ENCODE measurements at places on chromosomes 4 and X. TPM values are rescaled to one million over a fixed set of nuclear protein-coding genes. Genes with fewer than 3 reads are reported as not detected.

DNA sequence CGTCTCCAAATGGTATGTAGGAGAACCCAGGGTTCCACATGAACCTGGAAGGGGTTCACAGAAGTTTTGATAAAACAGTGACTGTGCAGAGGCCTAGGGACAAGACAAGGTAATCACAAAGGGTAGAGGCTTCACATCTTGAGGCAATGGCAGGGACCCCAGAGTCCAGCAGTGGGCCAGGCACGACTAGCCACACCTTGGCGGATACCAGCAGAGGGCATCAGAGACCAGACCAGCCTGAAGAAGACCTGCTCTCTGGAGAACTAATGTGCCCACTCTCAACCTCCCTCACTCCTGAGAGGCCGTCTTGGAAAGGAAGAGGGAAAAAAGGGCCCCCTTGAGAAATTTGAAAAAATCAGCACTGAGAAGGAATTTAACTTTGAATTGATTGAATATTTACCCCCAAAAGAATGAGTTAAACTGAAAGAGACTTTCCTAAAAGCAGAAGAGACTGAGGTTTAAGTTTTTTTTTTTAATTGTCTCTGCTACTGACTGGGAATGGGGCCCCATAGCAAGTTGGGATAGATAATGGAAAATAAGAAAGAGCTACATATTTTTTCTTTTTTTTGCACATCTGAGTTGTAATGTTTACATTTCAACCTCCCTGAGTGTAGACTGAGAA is 243.8 kb upstream of the JADE1 start:
- peak; percentile 60 for DNase-seq
- H3K36me3 ChIP-seq = no peaks in the 10 kb centered on the region
- no peak overlapping the region for H3K4me3 ChIP-seq
- no peak overlapping the region for H3K27ac ChIP-seq
- no peaks in the 10 kb centered on the region for H3K27me3 ChIP-seq

The RPS6KA6 gene
- 5.1 TPM for total RNA-seq

The MAGEA12 gene
- not detected for total RNA-seq

The IBSP gene
- total RNA-seq = not detected

The MEPE gene
- not detected for total RNA-seq

GRCh38 chr4:1411436-1412375 is 5.5 kb upstream of the NKX1-1 start:
- H3K27ac ChIP-seq = no peak overlapping the region
- DNase-seq = peak; percentile 40
- no peak overlapping the region for H3K4me3 ChIP-seq
- no peaks in the 10 kb centered on the region for H3K4me1 ChIP-seq

- no peak overlapping the region for H3K27ac ChIP-seq
- no peaks in the 10 kb centered on the region for H3K4me1 ChIP-seq
- H3K27me3 ChIP-seq = no peaks in the 10 kb centered on the region
- no peak overlapping the region for H3K4me3 ChIP-seq
Observed at GRCh38 chrX:153343674-153344073, 9.7 kb downstream of the ZNF275 start.

- no peaks in the 10 kb centered on the region for H3K4me1 ChIP-seq
- H3K36me3 ChIP-seq = no peaks in the 10 kb centered on the region
- H3K27ac ChIP-seq = no peak overlapping the region
Observed at GRCh38 chr4:86101410-86101809, 258.4 kb downstream of the MAPK10 start.

DNA sequence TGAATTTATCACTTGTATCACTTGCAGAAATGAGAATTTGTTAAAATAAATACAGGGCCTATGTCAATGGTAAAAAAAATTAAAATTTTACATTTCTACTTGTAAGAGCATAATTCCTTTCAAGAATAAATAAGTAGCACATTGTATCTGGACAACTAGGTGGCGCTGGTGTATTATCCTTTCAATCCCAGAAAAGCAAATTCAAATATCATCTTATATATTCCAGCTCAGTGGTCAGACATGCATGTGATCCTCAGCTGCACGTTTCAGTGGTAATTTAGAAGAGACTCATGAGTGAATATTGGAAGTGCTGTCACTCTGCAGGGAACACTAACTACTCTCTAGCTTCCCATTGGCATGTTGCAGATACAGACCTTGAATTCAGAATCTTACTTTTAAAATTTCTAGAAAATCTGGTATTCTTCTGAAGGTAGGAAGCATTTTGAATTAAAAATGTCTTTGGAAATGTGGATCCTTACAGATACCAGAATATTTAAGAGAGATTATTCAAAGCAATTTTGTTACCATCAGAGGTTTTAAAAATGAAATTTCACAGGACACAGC is 1414.7 kb upstream of the TENM3 start:
- no peak for DNase-seq
- H3K27ac ChIP-seq = no peak overlapping the region
- no peaks in the 10 kb centered on the region for H3K36me3 ChIP-seq
- H3K27me3 ChIP-seq = no peaks in the 10 kb centered on the region
- H3K4me1 ChIP-seq = no peaks in the 10 kb centered on the region

DNA sequence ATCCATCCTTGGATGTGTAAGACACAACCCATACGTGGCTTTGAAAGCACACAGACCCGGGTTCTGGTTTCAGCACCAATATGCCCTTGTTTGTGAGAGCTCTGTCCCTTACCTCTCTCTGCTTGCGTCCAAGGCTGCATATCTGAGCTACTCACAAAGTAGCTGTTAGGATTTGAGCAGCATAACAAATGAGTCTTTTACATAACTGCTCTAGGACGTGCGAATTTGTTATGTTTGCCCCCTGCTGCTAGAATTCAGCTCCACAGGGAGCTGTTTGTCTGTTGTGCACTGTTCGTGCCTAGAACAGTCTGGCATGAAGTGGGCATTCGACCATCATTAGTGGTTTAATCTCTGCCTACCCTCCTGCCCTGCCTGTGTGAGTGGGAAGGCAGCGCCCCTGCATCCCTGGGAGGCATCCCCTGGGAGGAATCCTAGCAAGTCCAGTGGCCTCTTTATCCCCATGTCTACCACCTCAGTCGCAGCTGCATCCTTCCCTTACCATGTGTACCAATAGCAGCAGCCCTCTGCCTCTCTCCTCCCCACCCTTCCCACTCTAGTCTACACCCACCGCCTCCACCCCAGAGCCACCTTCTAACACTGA is 42.1 kb downstream of the SLC2A9 start:
- no peaks in the 10 kb centered on the region for H3K4me1 ChIP-seq
- no peak overlapping the region for H3K4me3 ChIP-seq
- H3K27me3 ChIP-seq = no peaks in the 10 kb centered on the region
- H3K36me3 ChIP-seq = no peaks in the 10 kb centered on the region
- DNase-seq = no peak

GRCh38 chr4:26485684-26486083 is 4.6 kb downstream of the CCKAR start:
- H3K4me3 ChIP-seq = no peak overlapping the region
- DNase-seq = no peak
- no peak overlapping the region for H3K27ac ChIP-seq
- H3K4me1 ChIP-seq = no peaks in the 10 kb centered on the region
- no peaks in the 10 kb centered on the region for H3K27me3 ChIP-seq
- no peaks in the 10 kb centered on the region for H3K36me3 ChIP-seq

The ADH1B gene
- total RNA-seq = 72.0 TPM

The CCNA2 gene
- 9.6 TPM for total RNA-seq

DNA sequence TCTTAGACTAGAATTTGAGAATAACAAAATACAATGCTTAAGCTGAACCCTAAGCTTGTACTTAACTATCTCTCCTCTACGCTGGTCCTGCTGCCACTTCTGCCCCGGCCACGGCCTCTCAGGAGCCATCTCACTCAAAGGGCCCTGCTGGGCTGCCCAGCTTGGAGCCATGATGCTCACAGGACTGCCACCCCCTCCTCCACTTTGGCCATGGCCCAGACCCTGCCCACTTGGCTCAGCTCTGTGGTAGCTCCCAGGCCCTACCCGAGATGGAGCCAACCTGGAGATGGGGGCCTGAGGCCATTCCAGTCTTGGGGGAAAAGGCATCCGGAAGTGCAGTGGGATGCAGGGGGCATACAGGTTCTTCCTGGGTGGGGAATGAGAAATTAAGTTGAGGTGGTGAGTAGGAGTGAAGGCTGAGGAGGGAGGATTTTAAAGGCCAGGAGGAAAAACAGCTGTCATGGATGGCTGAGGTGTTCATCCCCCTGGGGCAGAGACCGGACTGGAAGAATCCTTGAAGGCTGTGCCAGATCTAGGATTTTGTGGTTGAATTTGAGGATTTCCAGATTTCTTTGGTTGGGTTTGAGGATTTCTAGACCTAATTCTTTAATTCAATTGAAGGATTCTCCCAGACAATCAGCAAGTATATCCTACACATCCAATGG is 824 bp downstream of the SASH3 start:
- no peaks in the 10 kb centered on the region for H3K36me3 ChIP-seq
- no peaks in the 10 kb centered on the region for H3K27me3 ChIP-seq
- H3K27ac ChIP-seq = peak overlapping the region; percentile 62
- H3K4me3 ChIP-seq = peak overlapping the region; percentile 31

- H3K27me3 ChIP-seq = no peaks in the 10 kb centered on the region
- no peak overlapping the region for H3K4me3 ChIP-seq
- H3K4me1 ChIP-seq = no peaks in the 10 kb centered on the region
- H3K36me3 ChIP-seq = no peaks in the 10 kb centered on the region
- no peak overlapping the region for H3K27ac ChIP-seq
- DNase-seq = no peak
Observed at GRCh38 chr4:95095348-95095974, 337.7 kb downstream of the BMPR1B start.

The UGT2A1 gene
- not detected for total RNA-seq

GRCh38 chrX:44667771-44668170 is 125.1 kb upstream of the FUNDC1 start:
- H3K27ac ChIP-seq = no peak overlapping the region
- H3K36me3 ChIP-seq = no peaks in the 10 kb centered on the region
- H3K4me1 ChIP-seq = no peaks in the 10 kb centered on the region
- H3K27me3 ChIP-seq = no peaks in the 10 kb centered on the region
- DNase-seq = no peak
- no peak overlapping the region for H3K4me3 ChIP-seq

The RNF128 gene
- total RNA-seq = 1.7 TPM

DNA sequence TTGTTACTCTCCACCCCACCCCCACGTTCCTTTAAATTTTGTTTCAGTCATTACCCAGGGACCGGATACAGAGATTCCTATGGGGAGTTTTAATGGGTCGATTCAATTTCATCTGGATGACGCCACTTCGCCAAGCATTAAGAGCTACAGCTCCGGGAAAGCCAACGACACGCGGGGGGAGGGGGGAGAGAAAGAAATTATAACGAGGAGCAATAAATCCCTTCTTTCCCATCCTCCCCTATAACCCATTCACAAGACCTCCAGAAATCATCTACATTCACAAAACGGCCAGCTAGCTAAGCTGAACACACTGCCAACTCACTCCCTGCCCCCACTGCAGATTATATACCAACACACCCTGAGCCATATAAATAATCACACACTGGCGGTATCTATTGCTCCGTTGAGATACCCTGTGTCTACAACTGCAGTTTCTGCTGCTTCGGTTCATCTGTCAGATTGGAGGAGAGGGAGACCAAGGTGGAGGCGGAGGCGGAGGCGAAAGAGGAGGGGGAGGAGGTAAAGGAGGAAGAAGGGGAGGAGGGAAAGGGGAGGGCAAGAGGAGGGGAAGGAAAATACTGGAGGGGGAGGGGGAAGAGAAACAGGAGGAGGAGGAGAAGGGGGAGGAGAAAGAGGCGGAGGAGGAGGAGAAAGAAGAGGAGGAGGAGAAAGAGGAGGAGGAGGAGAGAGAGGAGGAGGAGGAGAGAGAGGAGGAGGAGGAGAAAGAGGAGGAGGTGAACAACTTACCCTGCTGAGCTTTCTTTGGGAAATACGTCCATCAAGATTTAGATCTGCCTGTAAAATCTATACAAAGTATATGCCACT is 113.9 kb upstream of the VAMP7 start:
- no peak overlapping the region for H3K27ac ChIP-seq
- DNase-seq = peak; percentile 68
- H3K27me3 ChIP-seq = no peaks in the 10 kb centered on the region
- H3K36me3 ChIP-seq = no peaks in the 10 kb centered on the region

- no peak for DNase-seq
- H3K27me3 ChIP-seq = no peaks in the 10 kb centered on the region
- H3K36me3 ChIP-seq = no peaks in the 10 kb centered on the region
- H3K27ac ChIP-seq = no peak overlapping the region
Observed at GRCh38 chr4:108391701-108392455, 223.1 kb upstream of the LEF1 start.

DNA sequence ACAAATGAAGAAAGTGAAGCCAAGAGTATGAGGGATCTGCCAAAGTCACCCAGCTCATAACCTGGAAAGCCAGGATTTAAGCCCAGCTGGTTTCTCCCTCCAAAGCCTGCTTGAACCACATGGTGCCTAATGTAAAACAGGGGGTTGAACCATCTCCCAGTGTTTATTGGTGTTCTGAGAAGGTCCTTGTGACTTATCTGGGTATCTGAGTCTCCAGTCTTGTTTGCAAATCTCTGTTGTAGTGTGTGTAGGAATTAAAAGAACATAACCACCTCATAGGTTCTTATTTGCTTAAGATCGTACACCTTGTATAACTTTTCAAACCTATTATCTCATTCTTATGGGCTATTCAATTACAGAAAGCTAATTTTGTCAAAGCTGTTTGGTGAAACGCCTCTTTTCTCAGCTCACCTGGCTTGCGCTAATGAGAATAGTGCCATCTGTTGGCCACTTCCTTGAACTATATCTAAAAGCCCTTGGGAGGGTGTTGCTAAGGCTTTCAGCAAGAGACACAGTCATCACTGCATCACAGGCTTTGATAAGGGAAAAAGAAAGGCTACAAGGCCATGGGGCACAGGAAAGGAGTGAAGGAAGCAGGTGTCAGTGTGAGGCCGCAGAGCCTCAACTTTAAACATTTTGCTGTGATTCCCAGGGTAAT is 34.0 kb downstream of the ETDB start:
- H3K36me3 ChIP-seq = no peaks in the 10 kb centered on the region
- no peak overlapping the region for H3K27ac ChIP-seq
- H3K4me3 ChIP-seq = no peak overlapping the region
- peak; percentile 63 for DNase-seq
- H3K27me3 ChIP-seq = no peaks in the 10 kb centered on the region

DNA sequence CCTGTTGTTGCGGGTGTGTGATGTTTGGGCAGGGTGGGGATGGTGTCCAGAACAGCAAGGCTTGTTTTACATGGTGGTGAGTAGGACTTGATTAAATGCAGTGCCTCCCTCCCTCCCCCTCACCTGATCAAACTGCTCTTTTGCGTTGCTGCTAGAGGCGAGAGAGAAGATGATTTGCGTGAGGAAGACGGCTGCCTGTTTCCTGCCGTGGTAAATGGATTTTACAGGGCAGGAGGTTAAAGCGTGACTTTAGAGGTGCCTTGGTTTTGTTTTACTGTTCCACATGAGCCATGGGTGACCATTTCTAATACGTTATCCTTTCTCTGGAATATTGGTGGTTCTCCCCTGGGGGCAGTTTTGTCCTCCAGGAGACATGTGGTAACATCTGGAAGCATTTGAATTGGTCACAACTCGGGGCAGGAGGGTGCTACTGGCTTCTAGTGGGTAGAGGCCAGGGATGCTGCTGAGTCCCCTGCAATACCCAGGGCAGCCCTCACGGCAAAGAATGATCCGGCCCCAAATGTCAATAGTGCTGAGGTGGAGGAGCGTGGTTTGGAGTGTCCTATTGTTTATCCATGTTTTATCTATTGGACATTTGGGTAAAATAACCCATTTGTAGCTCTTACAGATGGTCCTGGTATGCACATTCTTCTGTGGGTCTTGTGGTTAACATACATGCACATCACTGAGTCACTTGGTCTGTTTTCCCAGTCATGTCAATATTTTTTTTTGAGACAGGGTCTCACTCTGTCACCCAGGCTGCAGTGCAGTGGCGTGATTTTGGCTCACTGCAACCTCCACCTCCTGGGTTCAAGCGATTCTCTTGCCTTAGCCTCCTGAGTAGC is 73.7 kb downstream of the SHROOM2 start:
- H3K27ac ChIP-seq = no peak overlapping the region
- no peaks in the 10 kb centered on the region for H3K4me1 ChIP-seq
- H3K36me3 ChIP-seq = no peaks in the 10 kb centered on the region
- H3K27me3 ChIP-seq = no peaks in the 10 kb centered on the region

The COX7B gene
- total RNA-seq = 402 TPM

The NEXMIF gene
- 0.40 TPM for total RNA-seq

The FOXR2 gene
- total RNA-seq = not detected

The MAP9 gene
- total RNA-seq = 1.7 TPM
